ENCODE measurements at places on chromosomes 11 and 22.

GRCh38 chr22:24053481-24054226, 42.5 kb downstream of the CABIN1 start:
- no peak for DNase-seq

DNA sequence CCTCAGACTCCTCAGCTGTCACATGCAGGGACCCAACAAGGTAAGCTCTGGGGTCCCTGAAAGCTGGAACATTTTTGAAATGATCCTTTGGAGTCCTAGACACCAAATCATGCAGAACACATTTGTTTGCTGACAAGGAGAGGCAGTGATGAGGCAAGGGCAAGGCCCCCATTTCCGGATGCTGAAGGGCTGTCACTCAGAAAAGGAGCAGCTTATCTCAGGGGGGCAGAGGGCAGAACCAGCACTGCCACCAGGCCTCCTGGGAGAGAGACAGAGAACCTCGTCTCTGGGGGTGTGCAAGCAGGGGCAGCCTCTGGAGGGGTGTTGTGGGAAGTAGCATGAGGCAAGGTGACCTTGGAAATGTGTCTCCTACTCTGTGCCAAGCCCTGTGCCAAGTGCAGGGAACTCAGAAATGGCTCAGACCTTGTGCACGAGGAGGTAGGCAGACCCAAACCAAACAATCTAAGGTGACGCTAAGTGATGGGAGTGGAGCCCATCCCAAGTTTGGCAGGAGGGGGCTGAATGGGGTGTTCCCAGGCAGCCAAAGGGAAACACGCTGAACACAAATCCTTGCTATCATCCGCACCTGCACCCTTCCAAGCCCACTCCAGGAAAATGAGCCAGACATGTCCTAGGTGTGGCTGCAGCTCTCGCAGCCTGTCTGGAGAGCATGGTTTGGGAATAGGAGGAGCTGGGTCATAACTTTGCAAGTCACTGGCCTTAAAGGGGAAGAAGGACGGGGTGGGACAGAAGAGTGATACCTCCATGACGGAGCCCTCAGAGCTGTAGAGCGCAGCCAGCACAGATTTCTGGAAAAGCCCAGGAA, 94.2 kb downstream of the PDE2A start:
- DNase-seq: no peak

DNA sequence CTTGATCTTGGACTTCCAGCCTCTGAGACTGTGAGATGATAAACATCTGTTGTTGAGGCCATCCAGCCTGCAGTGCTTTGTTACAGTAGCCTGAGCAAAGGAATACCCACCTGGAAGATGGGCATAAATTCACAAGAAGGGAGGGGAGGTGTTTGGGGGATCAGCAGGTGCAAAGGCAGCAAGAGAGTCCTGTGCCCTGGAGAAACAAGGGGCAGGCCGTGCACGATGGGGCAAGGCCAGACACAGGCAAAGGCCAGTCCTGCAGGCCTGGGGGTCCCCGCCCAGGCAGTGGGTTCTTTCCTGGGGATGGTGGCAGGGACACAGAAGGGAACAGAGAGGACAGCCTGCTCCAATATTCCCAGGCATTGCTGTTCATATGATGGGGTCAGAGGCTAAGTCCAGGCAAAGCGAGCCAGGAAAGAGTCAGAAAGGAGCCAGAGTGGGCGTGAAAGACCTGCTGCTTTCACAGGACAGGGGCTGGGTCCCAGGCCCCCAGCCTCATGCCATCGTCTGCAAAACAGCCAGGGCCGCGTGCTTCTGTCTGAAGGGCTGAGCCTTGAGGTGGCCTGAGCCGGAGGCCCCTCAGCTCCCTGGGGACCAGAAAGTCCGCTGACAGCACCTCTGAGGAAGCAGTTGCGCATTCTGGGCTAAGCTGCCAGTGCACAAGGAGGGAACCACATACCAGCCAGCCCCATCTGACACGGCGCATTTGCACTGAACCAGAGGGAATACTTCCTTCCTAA, 48.8 kb downstream of the MYEOV start:
- no peak for DNase-seq

DNA sequence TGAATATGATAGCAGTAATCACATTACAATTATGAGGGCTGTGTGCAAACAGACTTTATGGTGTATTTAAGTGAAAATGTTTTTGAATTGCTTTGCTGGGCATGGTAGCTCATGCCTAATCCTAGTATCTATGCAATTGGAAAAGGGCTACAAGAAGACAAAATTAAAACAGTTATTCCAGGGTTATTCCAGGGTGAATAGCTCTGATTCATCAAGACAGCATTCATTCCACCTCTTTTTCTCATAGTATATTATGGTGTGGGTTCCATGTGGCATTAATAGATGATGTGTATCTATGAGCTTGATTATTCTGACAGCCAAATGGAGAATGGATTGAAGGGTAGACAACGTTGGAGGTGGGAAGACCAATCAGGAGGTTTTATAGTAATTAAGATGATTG, 12.1 kb upstream of the SIDT2 start:
- DNase-seq: no peak

- no peak for DNase-seq
These were observed 39.0 kb upstream of the RTL6 start for GRCh38 chr22:44537015-44537414.

GRCh38 chr11:134576721-134577171, 164.7 kb upstream of the B3GAT1 start:
- DNase-seq: no peak

DNA sequence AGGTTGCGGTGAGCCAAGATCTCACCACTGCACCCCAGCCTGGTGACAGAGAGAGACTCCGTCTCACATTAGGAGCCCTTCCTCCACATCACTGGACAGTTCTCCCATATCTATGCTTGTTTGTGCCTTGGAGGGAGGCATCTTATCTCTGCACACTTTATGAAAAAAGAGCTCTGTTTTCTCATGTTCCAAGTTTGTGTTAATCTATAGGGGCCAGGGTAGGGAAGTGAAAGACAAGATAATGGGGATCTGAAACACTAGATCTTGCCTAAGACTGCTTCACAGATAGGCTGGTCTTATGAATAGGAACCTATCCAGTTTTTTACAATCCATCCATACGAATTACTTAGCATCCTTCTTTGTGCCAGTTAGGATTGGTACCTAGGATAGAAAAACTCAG, 17.1 kb downstream of the OR6Q1 start:
- DNase-seq: no peak

- no peak for DNase-seq
These were observed 62.9 kb downstream of the RCN1 start for GRCh38 chr11:32153747-32154146.

- DNase-seq: no peak
These were observed 145.3 kb upstream of the CTSC start for GRCh38 chr11:88482871-88483301.

DNA sequence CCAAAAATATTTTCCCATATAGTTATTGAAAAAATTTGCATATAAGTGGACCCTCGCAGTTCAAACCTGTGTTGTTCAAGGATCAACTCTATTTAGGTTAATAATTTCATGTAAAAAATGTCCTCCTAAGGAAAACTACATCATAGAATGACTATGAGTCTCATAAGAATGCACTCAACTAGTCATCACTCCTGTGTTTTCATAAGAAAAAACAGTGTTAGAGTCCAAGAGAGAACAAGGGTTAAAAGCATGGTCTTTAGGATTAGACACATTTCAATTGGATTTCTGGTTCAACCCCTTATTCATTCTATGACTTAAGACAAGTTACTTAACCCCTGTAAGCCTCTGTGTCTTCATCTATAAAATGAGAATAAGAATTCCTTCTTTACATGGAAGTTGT, 5.1 kb downstream of the PARVA start:
- DNase-seq: no peak

- no peak for DNase-seq
These were observed 121.5 kb downstream of the RRAS2 start for GRCh38 chr11:14237444-14237961.

DNA sequence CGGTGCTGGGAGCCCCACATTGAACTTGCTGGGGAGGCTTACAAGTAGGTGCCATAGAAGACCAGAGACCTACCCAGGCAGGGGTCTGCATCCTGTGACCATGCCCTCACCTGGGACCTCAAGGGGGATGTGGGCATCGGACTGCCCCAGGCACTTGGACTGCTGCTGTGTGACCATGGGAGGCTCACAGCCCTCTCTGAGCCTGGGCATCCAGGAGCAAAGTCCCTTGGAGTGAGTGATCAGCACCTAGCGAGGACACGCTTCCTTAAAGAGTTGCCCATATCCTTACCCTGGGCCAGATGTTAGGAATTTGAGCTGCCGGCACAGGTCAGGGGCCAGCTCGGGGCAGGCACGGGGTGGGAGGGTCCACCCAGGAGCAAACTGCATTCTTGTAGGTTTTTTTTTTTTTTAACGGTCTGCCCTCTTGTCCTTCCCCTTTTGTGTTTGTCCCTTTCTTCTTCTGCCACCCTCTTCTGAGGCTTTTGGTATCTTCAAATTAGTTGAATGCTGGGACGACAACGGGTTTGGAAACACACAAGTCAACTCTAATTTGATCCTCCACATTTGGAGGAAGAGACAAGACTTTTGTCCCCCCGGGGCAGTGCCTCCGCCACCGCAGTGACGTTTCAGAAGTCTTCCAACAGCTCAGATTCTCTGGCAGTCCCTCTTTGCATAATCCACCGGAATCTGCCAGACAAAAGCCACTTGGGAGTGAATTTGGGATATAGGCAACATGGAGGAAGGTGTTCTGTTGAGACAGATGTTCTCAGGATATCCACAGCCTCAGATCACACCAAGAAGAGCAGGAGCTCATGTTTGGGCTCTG, 46.1 kb upstream of the LINC01488 start:
- no peak for DNase-seq

DNA sequence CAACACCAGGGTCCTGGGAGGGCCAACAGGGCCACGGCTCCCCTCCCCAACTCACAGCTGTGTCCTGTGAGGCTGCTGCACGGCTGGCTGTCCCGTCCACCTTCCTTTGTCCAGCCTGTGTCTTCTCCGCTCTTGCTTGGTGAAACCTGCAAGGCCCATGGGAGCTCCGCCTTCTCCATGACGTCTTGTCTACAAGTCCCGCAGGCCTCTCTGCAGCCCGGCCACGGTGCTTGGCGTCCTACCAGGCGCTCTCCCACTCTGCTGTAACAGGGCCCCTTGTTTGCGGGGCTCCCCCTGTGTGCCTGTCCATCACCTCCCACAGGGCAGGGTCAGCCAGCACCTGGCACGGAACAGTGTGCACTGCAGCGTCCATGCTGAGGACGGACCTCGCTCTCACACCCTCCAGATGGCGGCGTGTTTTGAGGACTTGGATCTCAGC, 866.8 kb downstream of the TBC1D22A start:
- no peak for DNase-seq

- DNase-seq: no peak
These were observed 27.8 kb downstream of the ETS1 start for GRCh38 chr11:128559496-128560103.

DNA sequence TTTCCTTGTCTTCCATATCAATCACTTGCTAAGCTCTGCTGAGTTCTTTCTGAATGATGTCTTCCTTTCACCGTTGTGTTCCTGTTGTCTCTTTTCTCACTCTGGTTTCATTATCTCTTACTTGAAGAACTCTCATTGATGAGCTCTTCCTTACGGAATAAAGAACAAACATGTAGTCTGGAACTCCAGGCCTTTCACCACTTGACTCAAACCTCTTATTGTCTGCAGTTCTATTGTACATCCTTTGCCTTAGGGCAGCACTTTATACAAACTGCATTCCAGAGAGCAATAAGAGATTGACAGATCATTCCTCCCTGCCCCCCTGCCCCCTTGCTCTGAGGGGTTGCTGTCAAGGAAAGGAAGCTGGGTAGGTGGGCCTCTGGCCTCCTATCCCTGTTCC, 517.4 kb downstream of the TMEM135 start:
- DNase-seq: no peak

DNA sequence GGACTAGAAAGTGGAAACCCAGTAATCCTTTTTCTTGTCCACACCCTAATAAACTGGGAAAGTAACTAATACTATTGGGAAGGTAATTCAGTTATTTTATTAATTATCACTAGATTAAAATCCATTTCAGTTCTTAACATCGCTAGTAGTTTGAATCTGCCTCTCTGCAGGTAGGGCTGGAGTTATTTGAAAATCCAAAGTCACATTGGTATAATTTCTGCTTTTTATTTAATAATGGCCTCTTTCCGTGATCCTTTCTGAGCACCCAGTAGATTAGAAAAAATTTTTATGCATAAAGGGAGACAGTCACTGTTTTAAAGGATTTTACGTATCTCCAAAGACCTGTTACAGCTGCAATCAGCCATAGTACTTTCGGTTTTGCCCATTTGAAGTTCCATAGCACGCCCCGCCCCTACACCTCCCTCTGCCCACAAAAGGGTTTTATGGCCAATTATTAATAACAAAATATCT, 605 bp upstream of the COPB1 start:
- DNase-seq: no peak

DNA sequence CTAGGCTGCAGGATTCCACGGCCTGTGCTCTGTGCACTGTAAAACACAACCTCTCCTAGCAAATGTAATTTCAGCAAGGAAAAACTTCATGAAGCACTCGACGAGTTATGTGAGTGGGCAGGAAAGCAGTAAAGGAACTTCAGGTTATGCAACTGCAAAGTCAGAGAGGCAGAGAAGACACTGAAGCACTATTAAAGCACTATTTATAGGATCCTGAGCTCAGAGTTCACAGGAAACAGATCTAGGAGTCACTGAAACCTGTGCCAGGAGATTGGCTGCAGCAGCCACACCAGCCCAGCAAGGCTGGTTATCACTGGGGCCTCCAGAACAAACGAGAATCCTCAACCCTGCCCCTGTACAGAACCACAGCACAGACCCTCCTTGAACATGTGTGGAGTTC, 2.5 kb downstream of the SMIM35 start:
- DNase-seq: no peak

DNA sequence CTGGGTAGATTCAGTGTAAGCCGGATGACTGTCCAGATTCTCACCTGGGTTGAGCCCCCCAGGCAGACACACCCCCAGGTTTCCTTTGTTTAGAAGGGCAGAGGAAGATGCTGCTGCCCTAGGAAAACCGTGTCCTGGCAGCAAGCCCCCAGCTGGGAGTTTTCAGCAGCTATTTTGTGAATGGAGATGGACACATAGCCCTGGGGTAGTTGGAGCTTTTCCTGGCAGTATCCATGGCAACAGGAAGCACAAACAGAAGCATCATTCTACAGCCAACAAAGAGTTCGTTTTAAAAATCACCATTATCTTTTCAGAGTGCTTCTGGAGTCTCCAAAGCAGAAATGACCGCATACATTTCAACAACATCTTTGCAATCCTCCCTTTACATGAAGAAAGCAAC, 245.5 kb downstream of the BRD1 start:
- DNase-seq: no peak

- DNase-seq: no peak
These were observed 27.5 kb downstream of the DHCR7 start for GRCh38 chr11:71420455-71421241.

DNA sequence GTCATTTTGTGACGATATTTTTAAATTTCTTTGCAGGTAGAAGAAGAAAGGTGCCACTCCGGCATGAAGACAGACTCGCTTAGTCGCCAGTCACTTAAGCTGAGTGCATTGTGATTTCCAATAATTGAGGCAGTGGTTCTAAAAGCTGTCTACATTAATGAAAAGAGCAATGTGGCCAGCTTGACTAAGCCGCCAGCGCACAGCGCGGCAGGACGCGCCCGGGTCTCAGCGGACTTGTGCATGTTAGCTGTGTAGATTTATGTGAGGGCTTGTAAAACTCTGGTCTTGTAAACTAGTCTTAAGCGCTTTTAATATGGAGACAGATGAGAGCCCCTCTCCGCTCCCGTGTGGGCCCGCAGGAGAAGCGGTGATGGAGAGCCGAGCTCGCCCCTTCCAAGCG, 5.6 kb downstream of the DGCR8 start:
- no peak for DNase-seq

Data from activated naive CD4-positive, alpha-beta T cell (primary cell).